ENCODE measurements at places on chromosomes 16 and 17. TPM values are rescaled to one million over a fixed set of nuclear protein-coding genes. Genes with fewer than 3 reads are reported as not detected.

MSLN gene
- 1.5 TPM for polyA plus RNA-seq

SECTM1 gene
- 22.5 TPM for polyA plus RNA-seq

NAGLU gene
- polyA plus RNA-seq: 75.0 TPM

PROCA1 gene
- polyA plus RNA-seq: 5.1 TPM

All from aorta (tissue), 5 donors.